Stimulated activated CD4-positive, alpha-beta T cell treated with anti-CD3 and anti-CD28 coated beads, Interleukin-15, amount 100 ng/mL, for 1 hour (primary cell): ENCODE measurements at places on chromosomes 2 and 18.

DNA sequence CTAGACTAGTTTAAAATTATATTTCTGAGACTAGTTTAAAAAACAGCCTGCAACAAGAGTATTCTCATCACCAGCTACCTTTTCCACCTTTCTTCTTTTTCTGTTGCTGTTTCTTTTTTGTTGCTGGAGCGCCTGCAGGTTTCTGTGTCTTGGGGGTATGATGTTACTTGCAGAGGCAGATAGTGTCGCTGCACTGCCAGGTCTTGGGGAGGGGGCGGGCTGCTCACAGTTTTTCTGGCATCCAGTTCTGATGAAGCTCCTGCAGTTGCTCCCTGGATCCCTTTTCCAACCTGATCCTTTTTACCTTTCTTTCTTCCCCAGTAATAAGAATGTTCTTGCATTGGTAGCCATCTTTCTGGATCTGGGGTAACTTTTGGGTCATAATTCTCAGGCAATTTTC lies 8.0 kb upstream of the C18orf32 start:
- no peak for DNase-seq

DNA sequence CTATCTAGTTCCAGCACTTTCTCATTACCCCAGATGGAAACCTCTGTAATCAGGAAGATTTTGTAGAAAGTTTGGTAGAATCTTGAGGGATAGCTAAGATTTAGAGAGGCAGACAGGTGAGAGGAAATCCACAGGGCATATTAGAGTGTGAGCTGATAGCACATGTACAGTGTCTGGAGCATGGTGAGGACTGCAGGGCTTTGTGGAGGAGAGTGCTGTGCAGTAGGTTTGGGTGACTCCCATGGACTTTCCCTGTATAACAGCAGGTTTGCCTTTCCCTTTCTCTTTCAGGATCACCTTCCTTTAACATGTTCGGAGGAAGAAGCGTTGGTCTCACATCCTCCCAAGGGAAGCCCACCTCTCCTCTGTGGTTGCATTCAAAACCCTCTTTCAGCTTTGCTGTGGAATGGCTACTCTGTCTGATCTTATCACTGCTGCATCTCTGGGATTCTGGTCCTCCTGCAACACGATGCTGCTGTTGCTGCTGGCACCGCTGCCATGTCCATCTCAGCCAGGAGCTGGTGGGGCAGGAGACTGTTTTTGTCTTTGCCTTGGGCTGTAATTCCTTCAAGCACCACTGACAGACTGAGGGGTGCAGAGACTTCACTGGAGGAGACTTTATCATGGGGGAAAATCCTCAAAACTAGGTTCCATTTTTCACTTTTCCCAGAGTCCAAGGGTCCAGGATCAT lies 7.8 kb upstream of the KIF5C start:
- no peak for DNase-seq

- DNase-seq: no peak
Observed at GRCh38 chr18:10170375-10170774, 256.6 kb downstream of the VAPA start.

- no peak for DNase-seq
Observed at GRCh38 chr2:186365406-186365805, 120.7 kb upstream of the ZC3H15 start.

GRCh38 chr18:45291621-45292615 lies 323.4 kb upstream of the SLC14A2 start:
- no peak for DNase-seq

DNA sequence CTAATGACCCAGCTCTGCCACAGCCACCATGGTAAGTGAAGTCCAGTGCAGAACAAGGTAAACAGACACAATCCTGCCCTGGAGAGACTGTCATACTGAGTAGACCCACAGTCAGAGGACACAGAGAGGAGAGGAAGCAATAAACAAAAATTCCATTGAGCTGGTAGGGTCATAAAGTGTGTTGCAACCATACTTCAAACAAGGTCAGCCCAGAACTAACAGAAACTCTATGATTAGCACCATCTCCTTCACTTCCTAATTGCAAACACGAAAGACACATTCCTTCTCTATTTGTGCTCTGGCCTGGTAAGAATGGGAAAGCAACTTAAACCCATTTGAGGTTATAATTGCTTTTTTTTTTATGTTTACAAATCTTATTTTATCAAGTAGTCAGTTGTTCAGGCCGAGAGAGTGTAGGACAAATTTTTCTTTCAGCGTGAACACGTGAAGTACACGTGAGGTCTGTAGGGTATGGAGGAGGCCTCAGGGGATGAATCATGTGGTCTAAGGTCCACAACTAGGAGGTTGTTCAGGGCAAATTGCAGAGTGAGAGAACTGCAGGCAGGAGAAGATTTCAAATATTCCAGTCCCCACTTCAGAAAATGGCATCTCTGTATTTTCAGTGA lies 71.4 kb upstream of the GLS start:
- DNase-seq: no peak
